ENCODE measurements at places on chromosomes 12 and 14.

DNA sequence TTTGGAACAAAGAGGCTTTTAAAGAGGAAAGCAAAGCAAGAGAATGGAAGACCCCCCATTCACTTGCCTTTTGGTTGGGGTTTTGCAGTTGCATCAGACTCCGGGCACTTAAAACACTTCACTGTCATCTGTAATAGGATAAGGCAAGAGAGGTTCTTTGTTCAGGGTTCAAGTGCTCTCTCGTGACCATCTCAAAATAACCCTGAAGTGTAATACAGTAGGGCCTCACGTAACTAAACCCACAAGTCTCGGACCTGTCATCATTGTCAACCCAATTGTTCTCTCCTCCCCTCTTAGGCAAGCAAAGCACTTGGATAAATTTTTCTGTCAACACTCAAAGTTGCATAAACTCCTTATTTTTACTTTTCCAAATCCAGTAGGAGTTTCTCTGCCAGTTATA, 26.9 kb upstream of the MYBPC1 start:
- DNase-seq, result no peak

GRCh38 chr12:132404951-132405741, 75.8 kb upstream of the GALNT9 start:
- no peak for DNase-seq

DNA sequence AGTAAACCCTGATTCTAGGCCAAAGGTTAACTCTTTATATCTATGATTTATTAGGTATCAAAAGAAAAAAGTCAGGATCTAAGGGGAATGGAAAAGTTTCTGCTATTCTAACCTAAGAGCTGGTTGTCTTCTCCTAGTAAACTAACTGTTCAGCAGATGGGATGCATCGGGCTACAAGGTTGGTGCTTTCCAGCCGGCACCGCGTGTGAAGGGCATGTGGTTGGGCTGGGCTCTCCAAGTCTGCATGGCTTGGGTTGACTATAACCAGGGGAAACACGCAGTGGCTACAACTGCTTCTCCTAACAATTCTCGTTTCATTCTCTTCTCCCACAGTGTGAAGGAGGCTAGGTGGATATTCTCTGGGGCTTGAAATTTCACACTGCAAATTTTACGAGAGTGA, 354.5 kb downstream of the APAF1 start:
- DNase-seq, result no peak

DNA sequence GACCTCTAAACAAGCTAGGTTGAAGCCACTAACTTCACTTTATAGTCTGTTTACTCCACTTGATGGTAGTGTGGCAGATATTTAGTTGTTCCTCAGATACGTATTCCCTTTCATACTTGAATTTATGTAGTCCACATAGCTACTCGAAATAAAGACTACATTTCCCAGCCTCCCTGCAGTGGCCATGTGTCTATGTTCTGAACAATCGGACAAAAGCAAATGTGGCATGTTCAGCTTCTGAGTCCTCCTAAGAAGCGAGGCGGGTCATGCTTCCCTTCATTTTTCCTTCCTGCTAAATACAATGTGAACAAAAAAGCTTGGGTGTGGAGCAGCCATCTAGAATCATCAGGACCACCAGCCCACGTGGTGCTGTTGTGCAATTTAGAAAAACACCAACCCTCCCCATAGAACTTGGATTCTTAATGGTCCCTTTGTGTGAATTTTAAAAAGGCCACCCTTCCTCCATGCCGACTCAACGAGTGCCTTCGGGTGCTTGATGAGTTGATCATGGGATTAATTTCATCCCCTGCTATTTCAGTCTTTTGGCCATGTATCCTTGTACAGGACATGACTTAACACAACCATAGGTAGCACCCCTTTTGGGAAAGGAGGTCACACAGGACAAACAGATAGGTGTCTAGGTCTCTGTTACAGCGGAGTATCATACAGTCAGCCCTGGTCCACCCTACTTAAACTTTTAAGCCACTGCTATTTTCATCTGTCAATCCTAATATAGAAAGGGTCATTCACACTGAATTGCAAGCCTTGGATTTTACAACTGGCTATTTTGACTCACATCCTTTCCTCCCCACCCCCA, 60.7 kb downstream of the ZFC3H1 start:
- no peak for DNase-seq

GRCh38 chr14:105207460-105207901, 26.4 kb upstream of the NUDT14 start:
- no peak for DNase-seq

- no peak for DNase-seq
Observed at GRCh38 chr12:15701206-15701605, 88.0 kb downstream of the EPS8 start.

GRCh38 chr12:110312581-110313360, 31.7 kb downstream of the ATP2A2 start:
- peak; percentile 70 for DNase-seq
